ENCODE measurements at places on chromosomes 4 and X. TPM values are rescaled to one million over a fixed set of nuclear protein-coding genes. Genes with fewer than 3 reads are reported as not detected.

GRCh38 chr4:122119739-122120138, 32.4 kb upstream of the BLTP1 start:
- no peak overlapping the region for H3K27ac ChIP-seq
- no peaks in the 10 kb centered on the region for H3K4me1 ChIP-seq

DNA sequence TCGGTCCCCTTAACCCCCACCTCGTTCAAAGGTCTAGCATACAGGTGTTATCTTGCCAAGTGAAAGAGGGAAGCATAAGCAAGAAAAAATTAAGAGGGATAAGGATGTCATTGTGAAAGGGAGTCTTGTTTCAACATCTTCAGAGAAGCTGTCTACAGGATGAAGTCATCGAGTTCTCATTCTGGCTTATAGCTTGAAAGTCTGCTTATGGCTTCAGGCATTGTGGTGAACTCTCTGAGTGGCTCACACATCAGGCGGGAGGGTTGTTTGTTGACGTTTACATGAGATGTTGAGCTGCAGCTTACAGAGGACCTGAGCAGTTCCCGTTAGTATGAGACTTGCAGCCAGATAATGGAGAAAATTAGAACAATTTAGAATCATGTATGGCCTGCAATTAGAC, 16.6 kb downstream of the MAGEA9B start:
- no peaks in the 10 kb centered on the region for H3K4me1 ChIP-seq
- no peak for DNase-seq
- no peaks in the 10 kb centered on the region for H3K27me3 ChIP-seq
- no peaks in the 10 kb centered on the region for H3K36me3 ChIP-seq
- no peak overlapping the region for H3K4me3 ChIP-seq

The ITGB1BP2 gene
- 1.4 TPM for total RNA-seq

DNA sequence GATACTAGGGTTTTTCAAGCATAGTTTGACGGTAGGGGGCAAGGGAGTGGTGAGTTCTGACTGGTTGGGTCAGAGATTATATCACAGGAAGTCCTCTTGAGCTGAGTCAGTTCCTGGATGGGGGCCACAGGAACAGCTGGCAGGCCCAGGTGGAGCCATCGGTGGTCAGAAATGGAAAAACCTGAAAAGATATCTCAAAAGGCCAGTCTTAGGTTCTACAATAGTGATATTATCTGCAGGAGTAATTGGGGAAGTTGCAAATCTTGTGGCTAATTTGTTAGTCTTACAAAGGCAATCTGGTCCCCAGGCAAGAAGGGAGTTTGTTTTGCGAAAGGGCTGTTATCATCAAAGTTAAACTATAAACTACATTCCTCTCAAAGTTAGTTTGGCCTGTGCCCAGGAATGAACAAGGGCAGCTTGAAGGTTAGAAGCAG, 159.3 kb downstream of the PTCHD1 start:
- no peak overlapping the region for H3K4me3 ChIP-seq
- H3K27me3 ChIP-seq: no peaks in the 10 kb centered on the region
- no peak overlapping the region for H3K27ac ChIP-seq
- H3K4me1 ChIP-seq: no peaks in the 10 kb centered on the region

DNA sequence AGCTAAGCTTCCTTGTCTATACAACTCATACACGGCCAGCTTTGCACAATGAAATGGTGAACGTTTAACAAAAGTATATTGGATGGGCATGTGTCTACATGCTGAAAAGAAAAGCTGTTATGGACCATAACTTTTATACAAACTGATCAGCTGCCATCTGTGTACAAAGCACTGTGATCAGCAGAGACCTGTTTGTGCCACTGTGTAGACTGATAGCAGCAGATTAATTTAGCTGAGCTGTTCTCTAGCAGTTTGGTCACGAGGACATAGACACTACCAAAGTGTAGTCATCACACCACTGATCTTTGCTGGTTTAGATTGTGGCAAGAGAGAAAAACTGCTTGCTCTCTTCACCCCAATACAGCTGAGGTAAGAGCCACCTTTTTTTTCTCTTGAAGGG, 124.5 kb downstream of the RAPGEF2 start:
- no peak overlapping the region for H3K27ac ChIP-seq
- no peaks in the 10 kb centered on the region for H3K36me3 ChIP-seq
- H3K27me3 ChIP-seq: no peaks in the 10 kb centered on the region
- DNase-seq: no peak

DNA sequence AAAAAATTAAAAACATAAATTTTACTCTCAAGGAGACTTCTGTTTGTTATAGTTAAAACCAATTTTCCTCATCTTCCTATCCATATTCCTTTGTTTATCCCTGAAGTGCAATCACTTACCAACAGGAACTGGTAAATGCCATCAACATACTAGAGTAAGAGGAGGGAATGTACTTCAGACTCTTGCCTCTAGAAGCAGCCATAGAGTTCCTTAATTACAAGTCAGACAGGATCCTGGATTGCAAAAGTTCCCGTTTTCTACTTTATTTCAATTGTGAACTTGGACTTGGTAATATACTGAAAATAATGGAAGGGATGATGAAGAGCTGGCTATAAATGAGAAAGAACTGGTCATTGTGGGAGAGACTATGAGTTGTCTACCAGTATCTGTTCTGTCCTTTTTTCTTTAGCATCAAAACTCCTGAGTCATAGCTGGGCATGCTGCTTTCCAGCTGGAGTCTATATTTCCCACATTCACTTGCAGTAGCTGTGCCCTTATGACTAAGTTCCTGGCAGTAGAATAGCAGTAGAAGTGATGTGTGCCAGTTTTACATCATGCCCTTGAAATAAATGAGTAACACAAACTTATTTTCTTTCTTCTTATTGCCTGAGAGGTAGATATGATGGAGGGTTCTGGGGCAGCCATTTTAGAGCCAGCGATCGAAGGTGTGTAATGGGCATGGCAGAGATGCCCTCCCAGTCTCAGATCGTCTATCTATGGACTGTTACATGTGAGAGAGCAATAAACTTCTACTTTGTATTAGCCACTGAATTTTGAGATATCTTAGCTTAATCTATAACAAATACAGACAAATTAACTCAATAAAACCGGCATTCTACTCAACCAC, 26.8 kb upstream of the SPARCL1 start:
- H3K27ac ChIP-seq: no peak overlapping the region
- no peaks in the 10 kb centered on the region for H3K36me3 ChIP-seq
- H3K4me3 ChIP-seq: no peak overlapping the region
- no peaks in the 10 kb centered on the region for H3K4me1 ChIP-seq
- H3K27me3 ChIP-seq: no peaks in the 10 kb centered on the region
- DNase-seq: no peak

DNA sequence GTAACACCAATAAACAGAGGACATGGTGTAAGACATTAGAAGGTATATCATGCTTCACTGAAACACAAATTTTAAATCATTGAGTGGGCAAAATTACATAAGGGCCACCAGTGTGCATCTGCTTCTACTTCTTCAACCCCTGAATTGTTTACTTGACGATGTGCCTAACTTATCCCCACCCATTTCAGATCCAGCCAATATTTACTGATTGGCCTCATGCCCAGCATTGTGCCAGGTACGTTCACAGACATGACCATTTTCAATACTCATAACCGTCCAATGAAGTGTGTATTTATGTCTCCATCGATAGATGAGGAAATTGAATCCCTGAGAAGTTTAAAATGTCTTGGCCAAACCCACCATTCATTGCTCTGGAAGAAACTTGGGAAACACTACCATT, 208.3 kb upstream of the MID1 start:
- no peaks in the 10 kb centered on the region for H3K36me3 ChIP-seq
- H3K4me1 ChIP-seq: no peaks in the 10 kb centered on the region
- H3K27me3 ChIP-seq: no peaks in the 10 kb centered on the region
- DNase-seq: no peak
- H3K27ac ChIP-seq: no peak overlapping the region
- H3K4me3 ChIP-seq: no peak overlapping the region

- H3K4me1 ChIP-seq: no peaks in the 10 kb centered on the region
- no peak overlapping the region for H3K27ac ChIP-seq
- H3K36me3 ChIP-seq: no peaks in the 10 kb centered on the region
- no peak overlapping the region for H3K4me3 ChIP-seq
These were observed 118.9 kb upstream of the FSTL5 start for GRCh38 chr4:162282684-162283083.

DNA sequence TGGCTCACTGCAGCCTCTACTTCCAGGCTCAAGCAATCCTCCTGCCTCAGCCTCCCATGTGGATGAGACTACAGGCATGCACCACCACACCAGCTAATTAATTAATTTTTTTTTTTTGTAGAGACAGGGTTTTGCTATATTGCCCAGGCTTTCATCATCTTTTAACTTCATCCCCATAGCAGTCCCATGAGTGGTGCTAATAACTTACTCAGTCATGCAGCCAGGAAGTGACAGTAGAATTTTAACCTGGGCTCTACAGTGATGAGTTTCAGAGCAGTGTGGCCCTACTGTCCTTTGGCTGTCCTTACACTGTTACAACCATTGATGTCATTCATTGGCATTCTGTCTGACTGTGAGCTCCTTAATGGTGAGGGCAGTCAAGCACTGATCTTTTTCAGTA, 3.9 kb upstream of the OCIAD2 start:
- H3K4me1 ChIP-seq: peaks cover 4% of the 10 kb centered on the region
- no peak overlapping the region for H3K4me3 ChIP-seq
- H3K36me3 ChIP-seq: no peaks in the 10 kb centered on the region
- no peak overlapping the region for H3K27ac ChIP-seq

DNA sequence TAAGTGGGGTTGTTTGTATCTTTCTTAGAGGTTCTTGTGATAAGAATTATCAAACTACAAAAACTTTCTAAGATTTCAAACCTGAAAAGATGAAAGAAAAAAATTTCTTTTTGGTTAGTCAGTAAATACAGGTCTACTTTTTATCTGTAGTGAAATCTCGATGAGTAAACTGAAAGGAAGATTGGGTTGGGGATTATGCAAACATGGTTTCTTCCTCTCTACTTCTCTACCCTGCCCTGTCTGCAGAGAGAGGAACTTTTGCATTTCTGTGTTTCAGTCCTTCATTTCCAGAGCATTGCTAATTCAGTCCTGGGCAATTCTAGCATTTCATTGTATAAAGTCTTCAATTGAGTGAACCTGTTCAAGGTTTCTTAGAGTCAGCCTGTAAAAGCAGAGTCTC, 51.6 kb upstream of the IL2 start:
- no peaks in the 10 kb centered on the region for H3K4me1 ChIP-seq
- no peaks in the 10 kb centered on the region for H3K36me3 ChIP-seq
- H3K27ac ChIP-seq: no peak overlapping the region
- H3K27me3 ChIP-seq: peaks cover 5% of the 10 kb centered on the region

The GPRIN3 gene
- 0.03 TPM for total RNA-seq

The PLP1 gene
- total RNA-seq: 0.13 TPM

GRCh38 chr4:102715057-102715456, 45.7 kb downstream of the MANBA start:
- no peaks in the 10 kb centered on the region for H3K36me3 ChIP-seq
- no peak overlapping the region for H3K4me3 ChIP-seq
- H3K27ac ChIP-seq: no peak overlapping the region
- H3K4me1 ChIP-seq: no peaks in the 10 kb centered on the region
- H3K27me3 ChIP-seq: no peaks in the 10 kb centered on the region
- DNase-seq: no peak
